ENCODE measurements at places on chromosomes 13 and 19.

DNA sequence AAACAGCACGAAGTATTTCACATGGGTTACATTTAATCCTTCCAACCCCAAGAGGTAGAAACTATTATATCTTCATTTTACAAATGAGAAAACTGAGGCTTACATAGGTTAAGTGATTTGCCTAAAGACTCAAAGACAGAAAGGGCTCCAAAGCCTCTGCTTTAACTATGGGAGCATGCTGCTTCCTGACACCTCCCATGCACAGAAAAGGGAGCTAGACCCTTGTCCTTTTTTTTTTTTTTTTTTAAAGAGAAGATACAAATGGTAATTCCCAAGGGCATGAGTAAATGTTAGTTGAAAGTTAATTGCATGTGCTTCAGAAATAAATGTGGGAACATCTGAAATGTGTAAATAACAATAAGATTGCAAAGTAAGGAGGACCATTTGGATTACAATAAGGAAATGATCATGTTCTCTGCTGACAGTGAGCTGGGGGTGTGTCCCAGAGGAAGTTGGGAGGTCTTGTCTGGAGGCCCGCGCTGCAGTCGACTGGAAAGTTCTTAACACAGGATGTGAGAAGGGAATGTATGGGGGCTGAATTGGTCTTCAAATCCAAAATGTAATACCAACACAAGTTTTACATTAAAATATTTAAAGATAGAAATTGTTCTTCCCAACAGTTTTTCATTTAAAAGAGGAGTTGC is 500.3 kb downstream of the KLF12 start:
- DNase-seq, result no peak

GRCh38 chr19:46604781-46605355 is 3.7 kb downstream of the CALM3 start:
- DNase-seq, result no peak

GRCh38 chr19:17555929-17556813 is 722 bp downstream of the COLGALT1 start:
- DNase-seq, result no peak

GRCh38 chr13:34409496-34410182 is 532.4 kb upstream of the NBEA start:
- no peak for DNase-seq

- DNase-seq, result no peak
Measured at GRCh38 chr13:81493144-81493543, 1152.2 kb upstream of the SPRY2 start.

GRCh38 chr13:103031332-103031873 is 34.8 kb downstream of the SLC10A2 start:
- no peak for DNase-seq

- DNase-seq, result peak; percentile 34
Measured at GRCh38 chr19:46967578-46968032, 52.0 kb upstream of the NPAS1 start.

- no peak for DNase-seq
Measured at GRCh38 chr19:55112777-55113569, 4.5 kb downstream of the PPP1R12C start.

GRCh38 chr13:50200569-50200968 is 185.3 kb downstream of the KCNRG start:
- DNase-seq, result no peak

GRCh38 chr13:49185264-49185663 is 34.9 kb upstream of the MLNR start:
- peak; percentile 38 for DNase-seq

- no peak for DNase-seq
Measured at GRCh38 chr19:33490041-33490451, 31.5 kb downstream of the PEPD start.

- DNase-seq, result peak; percentile 28
Measured at GRCh38 chr13:75415694-75416093, 66.3 kb downstream of the TBC1D4 start.

DNA sequence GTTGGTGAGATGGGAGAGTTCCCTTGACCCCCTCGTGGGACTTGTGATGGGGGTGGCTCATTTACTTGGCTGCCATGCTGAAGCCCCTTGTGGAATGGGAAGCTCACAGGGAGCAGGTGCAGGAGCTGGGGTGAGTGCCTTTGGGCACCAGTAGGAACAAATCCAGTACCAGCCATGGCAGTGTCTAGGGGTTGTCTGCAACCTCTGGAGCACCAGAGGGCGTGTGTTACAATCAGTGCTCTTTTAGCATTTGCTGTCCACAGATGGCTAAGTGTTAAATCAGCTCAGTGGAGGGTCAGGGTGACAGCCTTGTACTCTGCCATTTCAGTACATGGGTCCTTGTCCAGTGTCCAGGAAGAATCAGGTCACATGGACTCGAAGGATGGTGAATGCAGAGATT is 75.6 kb downstream of the ATP8A2 start:
- no peak for DNase-seq

DNA sequence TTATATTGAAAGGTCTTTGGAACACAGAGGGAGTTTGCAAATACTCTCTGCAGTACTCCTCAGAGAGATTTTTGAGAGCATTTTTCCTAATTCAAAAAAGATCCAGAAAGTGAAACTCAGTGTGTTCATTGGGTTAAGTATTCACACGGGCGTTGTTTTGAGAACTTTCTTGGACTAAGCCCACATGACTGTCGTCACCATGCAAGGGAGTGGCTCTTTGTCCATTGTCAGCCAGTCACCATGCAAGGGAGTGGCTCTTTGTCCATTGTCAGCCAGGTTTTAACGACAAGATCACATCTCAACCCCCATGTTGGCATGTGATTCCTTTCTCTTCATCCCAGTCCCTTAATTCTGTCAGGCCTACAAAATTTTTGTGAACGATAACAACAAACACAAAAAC is 81.2 kb upstream of the STK24 start:
- no peak for DNase-seq

DNA sequence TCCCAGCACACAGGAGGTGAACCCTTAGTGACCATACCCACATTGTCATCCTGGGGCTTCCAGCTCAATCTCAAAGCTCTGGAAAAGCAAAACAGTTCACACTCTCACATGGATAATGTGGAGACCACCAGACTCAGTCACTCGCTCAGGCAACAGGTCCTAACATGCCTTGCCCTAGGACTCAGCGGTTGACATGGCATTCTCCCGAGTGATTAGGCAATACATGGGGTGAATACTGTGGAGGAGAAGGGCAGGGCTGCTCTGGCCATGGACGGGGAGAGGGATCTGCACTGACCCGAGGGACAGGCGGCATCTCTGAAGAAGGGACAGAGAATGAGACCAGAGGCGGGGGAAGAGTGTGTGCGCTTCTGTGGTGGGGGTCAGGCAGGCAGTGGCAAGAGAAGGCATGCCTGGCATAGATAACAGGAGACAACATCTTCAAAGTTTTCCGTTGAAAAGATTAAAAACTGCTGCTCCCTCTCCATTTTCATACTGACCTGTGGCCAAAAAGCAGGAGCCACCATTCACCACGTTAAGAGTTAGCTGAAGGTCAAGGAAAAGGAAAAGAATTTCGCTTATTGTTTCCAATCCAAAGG is 44.5 kb upstream of the EPHX3 start:
- no peak for DNase-seq

DNA sequence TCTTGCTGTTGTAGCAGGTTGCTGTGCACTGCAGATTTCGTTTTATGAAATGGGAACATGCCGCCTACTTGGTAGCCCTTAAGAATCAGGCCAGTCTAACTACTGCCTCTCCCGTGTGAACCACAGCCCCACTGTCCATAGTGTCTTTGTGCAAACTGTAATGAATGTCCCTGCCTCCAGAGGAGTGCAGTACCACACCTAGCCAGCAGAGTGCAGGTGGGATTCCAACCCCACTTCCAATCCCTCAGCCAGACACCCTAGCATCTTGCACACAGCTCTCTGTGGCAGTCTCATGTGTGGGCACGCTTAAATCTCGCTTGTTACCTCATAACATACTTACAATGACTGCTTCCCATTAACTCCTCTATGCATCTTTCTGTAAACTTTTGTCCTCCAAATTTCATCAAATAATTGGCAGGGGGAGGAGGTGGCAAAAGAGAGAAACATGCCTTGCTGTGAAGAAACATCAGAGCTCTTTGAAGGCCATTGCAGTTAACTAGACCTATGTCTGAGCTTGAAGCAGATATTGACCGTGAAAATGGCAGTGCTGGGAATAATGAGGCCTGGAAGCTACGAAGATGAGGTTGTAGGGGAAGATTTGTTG is 47.2 kb downstream of the ZAR1L start:
- DNase-seq, result no peak

GRCh38 chr19:18541258-18541991 is 1.9 kb downstream of the FKBP8 start:
- no peak for DNase-seq

GRCh38 chr19:30516531-30516930 is 144.3 kb downstream of the ZNF536 start:
- no peak for DNase-seq

DNA sequence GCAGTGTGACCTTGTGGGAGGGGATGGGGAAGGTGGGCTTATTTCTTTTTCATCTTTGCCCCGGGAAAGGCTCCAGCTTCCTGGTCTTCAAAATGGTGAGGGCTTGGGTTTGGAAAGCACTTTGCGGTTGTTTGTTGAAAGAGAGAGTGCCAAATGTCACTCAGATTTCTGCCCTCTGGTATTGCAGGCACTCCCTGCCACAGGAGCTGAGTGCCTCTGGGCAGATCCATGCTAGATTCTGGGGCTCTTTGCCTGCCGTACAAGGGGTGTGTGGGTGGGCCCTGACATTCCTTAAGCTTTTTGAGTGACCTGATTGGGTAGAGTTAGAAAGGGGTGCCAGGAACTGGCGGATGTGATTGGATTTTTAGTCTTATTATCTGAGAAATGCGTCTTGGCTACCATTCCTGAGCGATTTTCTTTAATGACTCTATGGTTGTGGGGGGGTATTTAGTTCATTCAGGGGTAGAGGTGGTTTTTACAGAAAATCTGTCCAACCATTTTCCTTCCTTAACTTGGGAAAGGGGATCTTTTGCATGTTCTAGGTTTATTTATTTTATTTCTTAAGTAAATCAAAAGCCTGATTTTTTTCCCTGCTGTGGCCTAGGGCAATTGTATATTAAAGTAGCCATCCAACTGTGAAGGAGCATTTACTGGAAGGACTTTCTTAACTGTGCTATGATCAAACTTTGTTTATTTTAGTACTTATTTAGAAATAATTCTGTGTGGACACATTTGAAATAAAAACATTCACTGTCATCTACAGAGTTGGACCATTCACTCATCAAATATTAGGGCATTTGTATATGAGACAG is 3.2 kb downstream of the ARHGAP35 start:
- no peak for DNase-seq

DNA sequence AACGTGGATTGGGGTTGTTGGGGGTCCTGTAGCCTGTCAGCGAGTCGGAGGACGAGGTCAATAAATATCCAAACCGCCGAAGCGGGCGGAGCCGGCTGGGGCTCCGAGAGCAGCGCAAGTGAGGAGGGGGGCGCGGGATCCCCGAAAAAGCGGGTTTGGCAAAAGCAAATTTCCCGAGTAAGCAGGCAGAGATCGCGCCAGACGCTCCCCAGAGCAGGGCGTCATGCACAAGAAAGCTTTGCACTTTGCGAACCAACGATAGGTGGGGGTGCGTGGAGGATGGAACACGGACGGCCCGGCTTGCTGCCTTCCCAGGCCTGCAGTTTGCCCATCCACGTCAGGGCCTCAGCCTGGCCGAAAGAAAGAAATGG is 754 bp upstream of the SIX5 start:
- peak; percentile 88 for DNase-seq

DNA sequence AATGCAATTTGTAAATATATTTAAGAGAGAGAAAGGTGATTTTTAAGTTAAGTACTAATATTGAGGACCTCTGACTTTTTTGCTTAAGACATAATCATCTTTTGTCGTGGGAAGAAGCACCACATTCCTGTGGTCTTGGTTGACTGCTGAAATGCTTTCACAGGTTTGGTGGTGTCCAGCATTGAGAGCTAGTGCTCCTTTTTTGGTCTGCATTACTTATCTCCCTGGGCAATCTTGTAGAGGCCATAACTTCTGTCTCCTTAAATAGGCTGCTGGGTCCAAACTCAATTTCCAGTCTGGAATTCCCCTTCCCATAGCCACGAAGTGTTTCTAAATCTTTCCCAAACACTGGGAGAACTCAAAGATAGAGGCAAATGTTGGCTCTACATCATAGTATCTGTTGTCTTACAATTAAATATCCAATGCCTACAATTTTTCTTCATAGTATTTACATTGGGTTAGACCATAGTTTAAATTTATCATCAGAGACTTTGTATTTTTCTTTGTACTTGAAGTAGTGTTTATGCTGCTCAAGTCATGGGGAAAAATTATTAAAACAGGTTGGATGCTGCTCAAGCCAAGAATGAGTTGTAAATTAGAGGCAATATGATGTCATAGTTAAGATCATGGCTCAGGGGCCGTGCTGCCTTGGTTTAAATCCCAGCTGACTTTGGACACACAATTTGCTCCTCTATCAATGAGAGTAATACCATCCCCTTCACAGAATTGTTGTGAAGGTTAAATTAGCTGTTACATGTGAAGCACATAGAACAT is 105.6 kb downstream of the POSTN start:
- no peak for DNase-seq

GRCh38 chr19:2164020-2164998 is 576 bp downstream of the DOT1L start:
- no peak for DNase-seq

GRCh38 chr13:52736891-52737290 is 2.7 kb downstream of the CNMD start:
- no peak for DNase-seq

DNA sequence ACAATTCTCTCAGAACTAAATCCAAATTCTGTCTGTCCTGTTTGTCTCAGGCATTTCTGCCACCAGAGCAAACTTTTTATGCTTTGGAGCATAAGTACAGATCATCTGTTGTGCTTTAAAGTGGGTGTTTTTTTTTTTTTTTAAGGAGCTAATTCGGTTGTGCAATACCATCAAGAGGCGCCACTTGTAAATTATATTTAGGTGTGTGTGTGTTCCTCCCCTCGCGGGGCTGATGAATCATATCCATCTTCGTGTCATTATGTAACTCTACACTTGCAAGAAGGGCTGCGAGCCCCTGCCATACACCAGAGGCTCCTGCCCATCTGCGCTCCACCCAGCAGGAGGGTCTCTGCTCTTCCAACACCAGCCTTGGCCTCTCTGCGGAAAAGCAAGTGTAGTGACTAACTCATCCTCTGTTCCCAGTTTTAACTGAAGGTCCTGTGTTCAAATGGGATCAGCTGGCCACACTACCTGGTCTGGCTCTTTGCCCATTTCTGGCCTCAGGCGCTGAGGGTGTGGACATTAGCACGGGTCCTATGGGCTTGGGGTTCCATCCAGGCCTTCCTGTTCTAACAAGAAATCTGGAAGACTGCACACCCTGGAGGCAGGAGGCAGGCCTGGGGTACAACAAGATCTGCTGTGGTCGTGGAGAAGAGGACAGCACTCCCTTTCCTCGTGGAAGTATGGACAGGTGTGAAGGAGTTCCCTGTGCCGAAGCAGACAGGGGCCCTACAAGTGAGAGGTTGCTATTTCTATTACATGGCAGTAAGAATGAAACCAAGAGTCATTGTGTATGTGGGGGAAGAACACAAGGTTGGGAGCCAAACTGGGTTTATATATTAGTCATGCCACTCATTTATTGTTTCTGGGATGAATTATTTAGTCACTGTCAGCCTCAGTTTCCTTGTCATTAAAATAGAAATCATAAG is 96.1 kb upstream of the MBNL2 start:
- DNase-seq, result peak; percentile 14

- DNase-seq, result no peak
Measured at GRCh38 chr13:39486758-39487157, 116.2 kb downstream of the LHFPL6 start.
